ENCODE measurements at places on chromosomes 7 and 10. TPM values are rescaled to one million over a fixed set of nuclear protein-coding genes. Genes with fewer than 3 reads are reported as not detected.

The JAKMIP3 gene
- total RNA-seq = 0.27 TPM

The IQCE gene
- total RNA-seq = 159 TPM

The PON2 gene
- total RNA-seq = 116 TPM

- H3K36me3 ChIP-seq = no peaks in the 10 kb centered on the region
- no peaks in the 10 kb centered on the region for H3K4me1 ChIP-seq
- DNase-seq = no peak
- no peak overlapping the region for H3K4me3 ChIP-seq
These were observed 851.0 kb upstream of the PHF14 start for GRCh38 chr7:10122551-10123100.

DNA sequence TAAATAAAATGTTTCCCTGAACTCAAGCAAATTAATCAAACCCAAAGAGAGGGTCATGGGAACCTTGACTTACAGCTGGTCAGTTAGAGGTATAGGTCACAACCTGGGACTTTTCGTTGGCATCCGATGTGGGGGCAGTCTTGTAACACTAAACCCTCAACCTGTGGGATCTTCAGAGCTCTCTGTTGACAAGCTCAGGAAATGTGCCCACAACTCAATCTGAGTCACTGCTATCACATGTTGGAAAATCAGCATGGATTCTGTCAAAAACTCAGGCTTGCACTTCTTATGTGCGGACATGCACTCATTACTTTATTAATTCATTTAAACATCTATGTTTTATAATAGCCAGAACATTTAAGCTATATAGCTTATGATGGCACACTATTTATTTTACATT lies 424.6 kb upstream of the SORCS1 start:
- H3K4me3 ChIP-seq = no peak overlapping the region
- no peak for DNase-seq
- H3K36me3 ChIP-seq = no peaks in the 10 kb centered on the region
- H3K4me1 ChIP-seq = no peaks in the 10 kb centered on the region
- no peaks in the 10 kb centered on the region for H3K27me3 ChIP-seq
